Fibroblast of upper back skin (primary cell): ENCODE measurements at places on chromosomes 4 and X.

DNA sequence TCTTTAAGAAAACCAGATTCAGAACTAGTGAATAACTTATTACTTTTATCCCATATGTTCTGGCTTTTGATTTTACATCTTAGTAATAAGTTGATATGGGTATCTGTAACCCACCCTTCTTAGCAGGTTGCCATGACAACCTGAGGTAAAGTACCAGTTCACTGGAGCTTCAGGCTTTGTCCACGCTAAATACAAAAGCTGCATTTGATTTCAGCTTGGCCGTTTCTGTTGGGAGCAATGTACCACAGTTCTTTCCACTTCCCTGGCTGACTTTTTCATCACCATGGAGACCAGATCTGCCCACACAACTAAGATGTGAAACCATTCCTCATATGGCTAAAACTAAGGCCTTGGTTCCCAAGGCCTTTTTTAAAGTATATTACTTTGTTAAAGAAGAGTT is 26.1 kb downstream of the KLHL34 start:
- no peak for DNase-seq

GRCh38 chr4:144740316-144740715 is 94.4 kb downstream of the HHIP start:
- DNase-seq, result peak; percentile 10

DNA sequence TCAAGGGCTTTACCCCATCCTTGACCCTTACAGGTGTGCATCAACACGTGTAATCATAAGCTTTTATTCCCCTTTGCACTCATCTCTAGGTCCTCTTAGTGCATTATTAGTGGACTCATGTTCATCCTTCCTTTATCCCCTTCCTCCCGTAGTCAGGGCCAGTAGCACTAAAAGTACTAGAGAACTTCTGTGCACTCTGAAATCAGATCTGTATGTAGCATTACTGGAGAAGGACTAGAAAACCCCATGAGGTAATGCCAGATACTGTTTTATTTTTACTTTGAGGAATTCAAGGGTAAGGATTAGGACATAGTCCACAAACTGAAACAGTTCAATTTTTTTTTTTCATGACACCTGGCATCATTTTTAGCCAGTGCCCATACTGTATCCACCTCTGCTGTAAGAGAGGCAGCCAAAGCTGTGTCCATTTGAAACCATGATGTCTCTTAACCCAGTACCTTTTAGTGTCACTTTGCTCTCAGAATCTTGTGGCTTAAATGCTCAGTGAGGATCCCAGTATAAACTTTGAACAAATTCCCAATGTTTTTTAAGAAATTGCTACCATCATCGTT is 134.7 kb downstream of the FNIP2 start:
- DNase-seq, result no peak

DNA sequence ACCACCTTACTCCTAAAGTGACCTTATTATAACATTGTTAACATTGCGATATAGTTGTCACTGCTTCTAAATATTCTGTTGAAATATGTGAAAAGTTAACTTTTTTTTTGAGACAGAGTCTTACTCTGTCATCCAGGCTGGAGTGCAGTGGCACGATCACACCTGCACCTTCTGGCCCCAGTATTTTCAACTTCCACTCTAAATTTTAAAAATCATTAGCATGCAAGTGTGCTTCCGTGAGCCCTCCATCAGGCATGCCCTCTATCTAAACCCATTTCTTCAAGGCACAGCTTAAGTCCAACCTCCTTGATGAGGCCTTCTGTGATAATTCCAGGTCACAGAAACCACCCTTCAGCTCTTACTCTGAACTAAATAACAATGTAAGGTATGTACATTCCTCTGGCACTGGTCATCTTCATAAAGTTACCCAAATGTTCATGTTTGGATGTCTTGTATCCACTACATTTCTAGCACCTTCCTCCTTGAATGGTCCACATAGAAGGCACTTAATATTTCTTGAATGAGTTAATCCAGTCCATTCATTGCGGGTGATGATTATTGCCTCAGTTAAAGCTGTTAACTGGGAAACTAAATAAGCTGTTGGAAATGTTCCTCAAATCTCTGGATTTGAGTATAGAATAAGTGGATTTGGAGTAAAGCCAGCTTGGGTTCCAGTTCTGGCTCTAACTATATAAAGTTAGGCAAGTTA is 38.6 kb upstream of the TMEM131L start:
- peak; percentile 87 for DNase-seq

GRCh38 chrX:103726477-103726876 is 15.8 kb downstream of the TMEM31 start:
- DNase-seq, result no peak

- peak; percentile 24 for DNase-seq
Observed at GRCh38 chrX:3449287-3449686, 102.8 kb upstream of the MXRA5 start.

DNA sequence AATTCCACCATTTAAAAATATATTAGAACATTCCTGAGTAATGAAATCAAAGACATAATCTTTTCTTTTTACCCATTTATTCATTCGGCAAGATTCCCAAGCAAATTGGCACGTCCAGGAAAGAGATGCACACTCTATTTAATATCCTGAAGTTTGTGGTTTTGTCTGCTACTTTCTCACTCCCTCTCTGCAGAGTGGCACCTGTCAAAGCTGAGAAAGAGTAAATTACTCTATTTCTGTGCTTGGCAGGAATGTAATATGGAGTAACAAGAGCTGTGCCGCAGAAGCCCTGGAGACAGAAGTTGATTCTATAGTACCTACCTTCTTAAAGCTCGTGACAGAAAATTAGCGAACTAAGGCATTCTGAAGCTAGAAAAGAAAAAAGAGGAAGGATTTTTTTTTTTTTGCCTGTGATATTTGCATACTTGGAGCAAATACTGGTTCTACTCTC is 5.5 kb downstream of the GSTCD start:
- DNase-seq, result peak; percentile 17
